Sciatic nerve (tissue), 2 donors: ENCODE measurements at places on chromosomes 11 and 22.
A peak's percentile ranks its signal among the peaks of the same experiment; 100 is the strongest.

- DNase-seq: no peak
These were observed 61.2 kb downstream of the GUCY1A2 start for GRCh38 chr11:106957030-106957482.

GRCh38 chr11:16032974-16033373 lies 323.4 kb downstream of the SOX6 start:
- no peak for DNase-seq

- DNase-seq: no peak
These were observed 554.2 kb upstream of the CCDC90B start for GRCh38 chr11:83840326-83840725.

DNA sequence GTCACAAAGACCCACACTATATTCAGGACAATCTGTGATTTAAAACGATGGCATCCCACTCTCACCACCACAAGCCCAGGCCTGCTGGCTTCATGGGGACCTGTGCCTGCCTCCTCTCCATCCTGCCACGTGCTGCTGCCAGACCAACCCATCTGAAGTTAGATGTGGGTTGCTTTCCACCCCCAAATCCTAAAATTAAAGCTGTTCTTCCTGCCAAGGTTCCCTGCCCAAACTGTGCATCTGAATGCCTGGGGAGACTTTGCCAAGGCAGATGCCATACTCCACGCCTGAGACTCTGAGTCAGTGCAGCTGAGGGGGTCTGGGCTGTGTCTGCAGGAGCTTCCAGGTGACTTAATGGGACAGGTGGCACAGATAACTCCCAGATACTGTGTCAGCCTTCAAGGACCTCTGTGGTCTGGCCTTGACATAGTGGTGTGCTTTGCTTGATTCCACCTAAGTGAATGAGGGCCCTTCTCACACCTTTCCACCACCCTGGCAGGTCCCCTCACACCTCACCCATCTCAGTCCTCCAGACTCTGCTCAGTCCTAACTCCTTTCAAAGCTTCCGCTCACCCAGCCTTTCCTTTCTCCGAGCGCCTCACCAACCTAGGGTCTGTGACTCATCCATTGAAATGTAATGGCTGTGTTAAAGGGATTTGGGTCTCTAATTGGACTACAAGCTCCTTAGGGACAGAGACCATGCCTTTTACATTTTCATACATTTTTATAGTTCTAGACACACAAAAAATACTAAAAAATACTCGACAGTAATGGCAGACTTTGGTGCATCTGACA lies 18.6 kb downstream of the ADAMTS8 start:
- no peak for DNase-seq

DNA sequence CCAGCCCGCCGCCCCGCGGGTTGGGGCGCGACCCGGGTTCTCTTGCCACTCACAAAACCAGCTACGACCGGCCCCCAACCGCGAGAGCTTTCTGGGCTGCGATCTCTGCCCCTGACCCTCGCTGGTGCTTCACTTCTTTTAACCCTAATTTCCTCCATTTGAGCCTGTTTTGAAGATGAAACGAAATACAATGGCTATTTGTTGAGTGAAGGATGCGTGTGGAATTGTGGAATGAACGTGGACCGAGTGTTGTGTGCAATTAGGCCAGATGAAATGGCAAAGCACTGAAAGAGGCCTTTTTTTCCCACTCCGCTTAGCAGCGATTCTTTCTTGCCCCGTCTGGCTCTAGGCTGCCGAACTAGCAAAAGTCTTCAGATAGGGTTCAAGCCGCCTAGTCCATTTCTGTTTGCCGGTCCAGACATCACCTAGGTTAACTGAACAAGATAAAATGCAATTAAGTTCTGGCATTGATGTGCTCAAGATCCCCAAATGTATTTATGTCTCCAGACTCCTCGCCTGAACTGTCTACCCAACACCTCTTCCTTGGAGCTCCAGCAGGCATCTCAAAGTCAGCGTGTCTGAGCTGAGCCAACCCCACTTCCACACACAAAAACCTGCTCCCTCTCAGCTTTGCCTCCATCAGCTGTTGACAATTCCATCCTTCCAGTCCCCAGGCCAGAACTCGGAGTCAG lies 471 bp upstream of the TMEM184B start:
- no peak for DNase-seq

GRCh38 chr11:112785719-112786118 lies 175.5 kb upstream of the NCAM1 start:
- DNase-seq: no peak

DNA sequence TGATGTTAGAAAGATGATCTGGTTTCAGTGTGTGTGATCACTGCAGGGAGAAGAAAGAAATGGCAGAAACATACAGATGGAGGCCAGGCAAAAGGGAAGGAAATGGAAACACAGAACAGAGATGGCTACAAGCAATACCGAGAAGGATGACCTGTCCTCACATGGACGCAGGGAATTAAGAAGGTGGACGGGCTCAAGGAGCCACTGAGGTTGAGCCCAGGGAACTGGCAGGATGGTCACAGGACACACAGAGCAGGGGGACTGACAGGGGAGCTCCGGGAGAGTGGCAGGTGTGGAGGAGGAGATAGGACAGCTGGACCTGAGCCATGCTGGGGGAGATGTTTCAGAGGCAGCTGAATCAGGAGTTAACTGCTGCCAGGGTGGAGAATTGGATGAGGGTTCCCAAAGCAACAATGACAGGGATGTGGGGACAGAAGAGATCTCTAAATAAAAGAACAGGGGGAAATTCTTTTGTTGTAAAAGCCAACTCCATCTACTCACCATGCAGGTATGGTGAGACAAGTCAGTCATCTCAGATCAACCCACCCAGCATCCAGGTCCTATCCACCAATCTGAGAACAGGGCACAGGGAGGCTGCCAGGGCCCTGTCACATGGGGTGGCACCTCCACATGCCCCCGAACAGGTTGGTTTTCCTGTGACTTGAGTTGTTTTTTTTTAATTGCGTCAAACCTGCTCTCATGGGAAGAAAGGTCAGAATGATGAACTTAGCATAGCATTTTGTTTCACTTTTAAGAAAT lies 26.3 kb downstream of the KLHL22 start:
- DNase-seq: no peak

DNA sequence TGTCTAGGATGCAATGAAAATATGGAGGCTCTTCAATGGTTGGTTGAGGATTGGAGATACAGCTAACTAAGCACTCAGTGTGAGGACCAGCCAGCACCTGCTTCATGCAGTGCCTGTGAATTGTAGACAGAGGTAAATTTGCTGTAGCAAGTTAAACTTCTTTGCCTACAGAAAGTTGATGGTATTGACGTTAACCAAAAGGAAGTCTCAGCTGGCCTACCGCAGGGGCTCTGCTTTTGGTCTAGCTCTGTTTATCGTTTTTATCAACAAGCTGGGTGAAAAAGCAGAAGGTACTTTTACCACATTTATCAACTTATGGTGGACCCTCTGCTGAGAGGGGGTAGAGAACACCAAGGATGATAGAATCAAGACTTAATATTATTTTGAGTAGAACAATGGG lies 51.6 kb downstream of the GRAMD1B start:
- no peak for DNase-seq

- no peak for DNase-seq
These were observed 102.2 kb downstream of the ZBTB16 start for GRCh38 chr11:114161486-114162250.

DNA sequence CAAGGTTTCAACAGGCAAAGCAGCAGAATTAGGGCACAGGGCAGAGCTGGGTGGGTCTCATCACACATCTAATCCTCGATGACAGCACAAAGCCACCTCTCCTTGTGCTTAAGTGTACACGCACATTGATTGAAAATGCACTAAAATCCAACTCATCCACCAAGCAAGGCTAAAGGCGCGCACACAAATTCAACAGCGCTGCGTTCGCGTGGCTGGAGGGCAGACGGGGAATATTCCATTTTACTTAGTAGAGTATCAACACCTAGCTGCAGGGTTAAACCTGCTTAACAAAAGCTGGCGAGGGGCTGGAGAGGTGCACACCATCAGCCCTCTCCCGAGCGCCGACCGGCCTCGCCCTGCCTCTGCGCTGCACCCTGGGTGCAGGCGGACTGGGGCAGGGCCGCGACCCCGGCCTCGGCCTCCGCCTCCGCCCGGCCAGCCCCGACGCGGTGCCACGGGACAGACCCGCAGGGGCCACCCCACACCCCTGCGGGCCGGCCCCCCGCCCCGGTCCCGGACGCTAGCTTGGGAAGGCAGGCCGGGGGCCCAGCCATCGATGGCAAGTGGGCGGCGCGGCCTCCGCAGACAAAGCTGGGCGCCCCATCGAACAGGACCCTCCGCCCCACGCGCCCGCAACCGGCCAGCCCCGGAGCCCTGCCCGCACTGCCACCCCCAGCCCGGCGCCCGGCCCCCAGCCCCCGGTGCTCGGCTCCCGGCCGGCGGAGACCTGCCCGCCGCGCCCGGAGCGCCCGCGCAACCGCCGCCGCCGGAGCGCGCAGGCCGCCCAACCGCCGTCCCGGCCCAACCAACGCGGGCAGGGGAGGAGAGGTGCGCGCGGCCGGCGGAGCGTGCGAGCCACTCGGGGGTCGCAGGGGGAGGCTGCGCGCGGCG lies 929 bp downstream of the PRDM10 start:
- DNase-seq: peak; percentile 73

DNA sequence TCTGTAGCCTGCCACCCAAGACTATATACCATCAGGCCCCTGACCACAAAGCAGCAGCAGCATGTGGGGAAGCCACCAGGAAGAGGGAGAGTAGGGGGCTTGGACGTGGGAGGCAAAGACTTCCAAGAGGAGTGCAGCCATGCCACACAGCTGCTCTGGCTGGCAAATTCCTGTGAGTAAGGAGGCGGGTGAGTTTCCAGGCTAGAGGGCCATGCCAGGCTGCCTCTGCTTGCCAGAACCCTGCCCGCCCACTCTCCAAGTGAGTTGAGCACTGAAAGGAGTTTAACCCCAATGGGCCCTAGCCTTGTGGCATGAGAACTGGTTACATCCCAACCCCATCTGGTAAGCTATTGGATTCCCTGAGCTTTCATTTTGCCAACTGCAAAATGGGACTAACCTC lies 4.7 kb upstream of the DGAT2 start:
- no peak for DNase-seq

DNA sequence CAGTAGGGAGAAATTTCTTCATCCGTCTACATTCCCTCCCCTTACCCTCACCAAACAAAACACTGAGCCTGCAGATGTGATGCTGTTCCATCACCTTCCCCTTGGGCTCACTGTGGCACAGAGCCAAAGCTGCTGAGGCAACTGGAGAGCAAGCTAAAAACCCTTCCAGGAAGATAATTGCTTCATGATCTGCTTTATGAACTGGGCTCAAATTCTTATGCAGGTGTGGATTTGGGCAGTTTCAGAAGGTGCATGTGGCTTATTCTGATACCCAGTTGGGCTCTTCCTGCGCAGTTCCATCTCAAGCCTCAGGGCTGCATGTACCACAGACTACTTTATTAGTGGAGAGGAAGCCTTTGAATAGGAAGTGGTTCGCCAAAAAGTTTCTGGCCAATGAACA lies 58.3 kb downstream of the AAMDC start:
- peak; percentile 87 for DNase-seq

DNA sequence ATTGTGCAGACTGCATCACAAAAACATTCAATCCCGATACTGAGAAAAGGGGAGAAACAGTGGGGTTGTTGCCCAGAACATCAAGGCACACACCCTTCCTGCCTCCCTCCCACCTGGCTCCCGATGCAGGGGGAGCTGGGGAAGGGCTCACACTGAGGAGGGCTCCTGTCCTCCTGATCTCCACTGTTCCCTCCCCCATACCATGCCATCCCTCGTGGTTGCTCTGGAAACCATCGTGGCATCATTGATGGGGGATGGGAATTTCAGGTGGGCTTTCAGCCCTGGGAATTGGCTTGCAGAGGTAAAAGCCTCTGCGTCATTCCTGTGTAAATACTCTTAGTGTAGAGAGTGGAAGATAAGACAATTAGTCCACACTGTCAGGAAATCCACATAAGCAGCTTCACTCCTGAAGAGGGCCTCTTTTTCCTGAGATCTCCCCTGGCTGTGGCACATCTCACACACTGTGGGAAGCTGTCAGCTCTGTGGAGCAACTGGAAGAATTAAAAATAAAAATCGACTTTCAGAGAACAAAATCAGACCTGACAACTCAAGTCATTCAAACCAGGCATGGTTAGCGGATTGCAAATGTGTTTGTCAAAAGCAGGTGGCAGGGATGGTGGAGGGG lies 176.0 kb downstream of the CHST1 start:
- no peak for DNase-seq

DNA sequence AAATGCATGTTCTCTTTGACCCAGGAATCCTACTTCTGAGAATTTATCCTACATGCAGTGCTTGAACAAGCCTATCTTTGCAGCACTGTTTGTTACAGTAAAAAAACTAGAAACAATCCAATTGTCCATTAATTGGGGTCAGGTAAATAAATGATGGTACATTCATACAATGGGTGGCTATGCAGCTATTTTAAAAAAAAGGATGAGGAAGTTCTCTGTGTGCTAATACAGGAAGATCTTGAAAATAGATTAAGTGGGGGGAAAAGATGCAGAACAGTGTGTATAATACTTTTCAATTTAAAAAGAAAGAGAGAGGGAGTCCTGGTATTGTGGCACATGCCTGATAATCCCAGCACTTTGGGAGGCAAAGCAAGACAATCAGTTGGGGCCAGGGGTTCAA lies 9.5 kb upstream of the CREB3L1 start:
- DNase-seq: no peak

- no peak for DNase-seq
These were observed 37.3 kb upstream of the CADM1 start for GRCh38 chr11:115541518-115541917.

DNA sequence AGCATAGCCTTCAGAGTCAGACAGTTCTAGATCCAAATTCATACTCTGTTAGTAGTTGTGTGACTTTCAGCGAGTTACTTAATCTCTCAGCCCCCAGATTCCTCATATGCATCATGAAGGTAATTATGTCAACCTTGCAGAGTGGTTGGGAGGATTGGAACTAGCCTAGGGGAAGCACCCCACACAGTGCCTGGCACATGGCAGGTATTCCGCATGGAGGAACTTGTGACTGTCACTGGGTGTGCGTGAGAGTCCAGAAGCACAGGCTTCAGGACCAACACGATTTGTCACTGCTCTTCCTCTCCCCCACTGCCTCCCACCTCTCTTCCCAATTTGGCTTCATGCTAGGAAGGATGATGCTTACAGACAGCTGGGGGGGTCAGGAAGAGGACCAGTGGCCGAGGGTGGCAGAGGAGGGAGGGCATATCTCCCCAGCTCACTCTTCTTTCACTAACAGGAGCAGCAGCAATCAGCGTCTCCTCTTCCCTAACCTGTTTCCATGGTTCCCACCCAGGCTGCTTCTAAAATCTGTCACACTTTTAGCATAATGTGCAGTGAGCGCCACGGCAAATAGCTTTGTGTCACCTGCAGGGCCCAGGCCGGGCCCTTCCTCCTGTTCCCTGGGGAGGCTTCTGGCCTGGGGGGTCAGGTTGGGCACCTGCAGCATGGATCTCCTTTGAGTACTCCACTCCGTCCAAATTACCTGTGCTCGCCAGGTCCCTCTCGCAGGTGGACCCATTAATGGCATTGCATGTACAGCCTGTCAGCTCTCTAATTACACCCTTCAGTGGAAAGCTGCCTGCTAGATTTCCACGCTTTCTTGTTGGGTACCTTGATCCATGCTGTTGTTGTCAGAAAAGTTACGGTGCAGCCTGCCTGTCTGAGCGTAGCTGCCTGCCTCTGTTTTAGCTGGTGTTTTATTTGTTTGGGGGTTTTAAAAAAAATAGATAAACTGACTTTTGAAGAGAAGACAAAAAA lies 400.4 kb downstream of the NXPE2 start:
- DNase-seq: no peak

GRCh38 chr11:91717169-91717568 lies 507.4 kb upstream of the FAT3 start:
- no peak for DNase-seq
